ENCODE measurements at places on chromosomes 4 and X.

GRCh38 chrX:9670136-9670814, 95.4 kb downstream of the GPR143 start:
- peak; percentile 82 for DNase-seq

DNA sequence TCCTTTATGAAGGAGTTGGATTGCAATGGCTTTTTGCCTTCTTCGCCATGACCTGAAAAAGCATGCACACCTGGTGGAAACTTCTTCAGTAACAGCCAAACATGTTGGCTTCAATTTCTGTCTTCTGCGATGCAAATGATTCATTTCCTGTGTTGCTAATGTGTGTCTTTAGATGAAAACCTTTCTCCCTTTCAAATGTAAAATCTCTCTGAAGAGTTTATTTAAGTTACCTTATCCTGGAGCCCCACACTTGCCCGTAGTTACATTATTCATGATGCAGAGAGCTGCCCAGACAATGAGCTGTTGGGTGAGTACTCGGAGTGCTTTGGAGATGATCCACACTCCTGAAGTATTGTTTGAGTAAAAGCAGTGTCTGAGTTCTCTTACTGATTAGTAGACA, 1100.9 kb downstream of the RPA4 start:
- DNase-seq, result no peak

DNA sequence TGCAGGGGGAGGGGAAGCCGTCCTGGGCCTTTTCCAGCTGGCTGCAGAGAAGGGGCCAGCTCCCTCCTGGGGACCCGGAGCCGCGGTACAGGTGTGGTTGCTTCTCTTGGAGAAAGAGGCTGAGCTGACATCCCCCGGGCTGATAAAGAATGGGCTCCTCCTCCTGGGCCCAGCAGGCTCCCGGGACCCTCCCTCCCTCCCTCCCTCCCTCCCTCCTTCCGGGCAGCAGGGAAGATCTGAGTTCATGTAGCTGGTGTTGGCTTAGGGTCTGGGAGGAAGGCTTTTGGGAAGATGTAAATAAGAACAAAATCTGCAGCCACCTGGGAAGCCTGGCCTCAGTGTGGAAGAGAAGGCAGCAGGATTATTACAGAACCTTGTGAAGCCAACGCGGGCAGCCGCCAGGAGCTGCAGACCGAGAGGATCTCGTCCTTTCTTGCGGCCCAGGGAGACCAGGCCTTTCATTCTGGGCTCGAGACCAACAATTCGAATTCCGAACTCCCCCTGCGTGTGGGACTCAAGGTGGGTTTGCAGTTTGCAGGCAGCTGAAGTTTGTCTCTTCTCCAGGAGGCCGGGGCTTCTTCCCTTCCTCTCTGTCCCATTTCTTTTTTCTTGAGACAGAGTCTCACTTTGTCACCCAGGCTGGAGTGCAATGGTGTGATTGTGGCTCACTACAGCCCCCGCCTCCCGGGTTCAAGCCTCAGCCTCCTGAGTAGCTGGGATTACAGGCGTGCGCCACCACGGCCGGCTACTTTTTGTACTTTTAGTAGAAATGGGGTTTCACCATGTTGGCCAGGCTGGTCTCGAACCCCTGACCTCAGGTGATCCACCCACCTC, at the start of gene PLCXD1:
Gene PLCXD1 (plus strand): TSS at position 216 of the 834 bp plus-strand sequence. CDS start 2,807 bp downstream, outside the sequence.
- DNase-seq, result peak; percentile 39

GRCh38 chrX:47595716-47596251, 13.5 kb downstream of the TIMP1 start:
- no peak for DNase-seq

DNA sequence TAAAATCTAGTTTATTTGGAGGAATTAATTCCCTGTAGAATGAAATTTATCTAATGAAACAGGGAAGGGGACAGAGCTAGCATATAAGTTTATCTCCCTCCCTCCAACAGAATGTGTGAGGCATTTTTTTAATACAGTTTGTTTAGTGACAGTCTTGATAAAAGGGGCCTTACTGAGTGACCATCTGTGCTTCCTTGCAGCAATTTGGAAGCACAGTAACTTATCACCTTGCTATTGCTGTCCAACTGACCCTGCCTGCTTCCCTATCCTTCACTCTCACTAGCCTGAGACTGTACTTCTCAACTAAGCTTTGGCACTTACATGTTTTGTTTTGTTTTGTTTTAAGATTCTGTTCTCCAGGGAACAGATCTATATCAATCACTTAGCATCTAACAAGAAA, 31.1 kb upstream of the KCTD8 start:
- no peak for DNase-seq

- no peak for DNase-seq
Observed at GRCh38 chr4:169015186-169015623, 5.2 kb upstream of the CBR4 start.

DNA sequence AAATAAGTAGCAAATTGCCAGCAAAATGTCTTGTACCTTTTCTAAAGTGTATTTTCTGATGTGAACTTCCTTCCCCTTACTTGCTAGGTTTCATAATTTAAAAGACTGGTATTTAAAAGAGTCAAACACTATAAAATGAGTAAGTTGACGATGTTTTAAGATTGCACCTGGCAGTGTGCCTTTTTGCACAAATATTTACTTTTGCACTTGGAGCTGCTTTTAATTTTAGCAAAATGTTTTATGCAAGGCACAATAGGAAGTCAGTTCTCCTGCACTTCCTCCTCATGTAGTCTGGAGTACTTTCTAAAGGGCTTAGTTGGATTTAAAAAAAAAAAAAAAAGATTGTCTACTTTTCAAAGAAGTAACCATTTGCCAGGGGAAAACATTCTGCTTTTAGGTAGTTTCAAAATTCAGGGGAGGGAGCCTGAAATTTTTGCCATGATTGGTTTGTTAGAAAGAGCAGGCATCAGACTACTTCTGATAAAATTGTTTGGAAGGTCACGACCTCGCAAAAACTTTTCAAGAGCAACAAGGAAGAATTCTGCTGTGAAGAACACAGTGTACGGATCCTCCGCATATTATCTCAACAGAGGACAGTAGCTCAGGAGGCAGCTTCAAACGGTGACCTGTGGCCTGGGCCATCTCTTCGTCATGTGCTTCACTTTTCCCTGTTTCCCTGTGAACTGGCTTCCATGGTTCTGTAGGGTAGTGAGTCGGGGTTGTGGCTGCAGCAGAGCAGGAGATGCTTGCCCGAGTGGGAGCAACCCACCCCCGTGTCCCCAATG, 66.1 kb downstream of the CDS1 start:
- no peak for DNase-seq

DNA sequence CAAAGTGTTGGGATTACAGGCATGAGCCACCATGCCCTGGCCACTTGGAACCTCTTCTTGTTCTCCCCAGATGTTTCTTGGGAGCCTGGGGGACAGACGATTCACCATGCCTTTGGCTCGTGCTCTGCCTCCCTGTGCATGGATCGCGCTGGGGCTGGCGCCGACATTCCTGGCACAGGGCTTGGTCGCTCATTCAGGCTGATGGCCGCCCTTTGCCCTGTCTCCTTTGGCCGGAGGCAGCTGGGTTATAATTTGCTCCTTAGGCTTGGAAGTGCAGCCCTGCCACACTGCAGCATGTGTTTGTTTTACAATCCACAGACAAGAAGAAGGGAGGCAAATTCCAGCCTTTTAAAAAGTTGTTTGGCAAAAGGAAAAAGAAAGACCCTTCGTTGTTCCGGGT, 115.3 kb downstream of the AASDH start:
- no peak for DNase-seq

DNA sequence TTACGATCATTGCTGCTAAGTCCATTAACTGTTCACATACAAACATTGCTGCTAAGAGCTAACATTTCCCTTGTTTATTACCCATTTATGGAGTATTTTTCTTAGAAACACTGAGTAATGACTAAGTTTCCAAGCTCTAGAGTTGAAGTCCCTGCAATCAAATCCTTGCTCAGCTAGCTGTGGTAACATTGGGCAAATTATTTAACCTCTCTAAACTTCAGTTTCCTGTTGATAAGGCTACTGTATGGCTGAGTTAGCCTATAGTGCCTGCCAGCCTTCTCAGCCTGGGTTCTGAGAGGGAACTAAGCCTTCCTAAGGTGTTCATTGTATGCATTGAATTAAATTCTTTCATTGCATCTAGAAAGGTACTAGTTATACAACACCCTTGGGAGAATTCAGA, 15.2 kb upstream of the SCOC start:
- DNase-seq, result no peak

DNA sequence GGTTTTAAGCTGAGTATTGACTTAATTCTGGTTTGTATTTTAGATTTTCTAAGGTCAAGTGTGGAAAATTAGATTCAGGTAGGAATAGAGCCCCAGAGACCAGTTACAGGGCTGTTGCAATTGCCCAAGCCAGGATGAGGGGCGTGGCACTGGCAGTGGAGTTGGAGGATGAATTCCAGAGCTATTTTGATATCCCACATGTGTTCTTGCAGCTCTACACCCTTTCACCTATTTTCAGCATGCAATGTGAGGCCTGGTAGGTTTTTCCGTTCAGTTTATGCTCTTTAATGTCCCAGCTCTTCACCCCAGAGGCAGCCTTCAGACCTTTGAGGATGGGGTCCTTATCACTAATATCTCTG, 17.9 kb upstream of the OGT start:
- no peak for DNase-seq

GRCh38 chr4:20711335-20711734, 11.1 kb downstream of the PACRGL start:
- no peak for DNase-seq

DNA sequence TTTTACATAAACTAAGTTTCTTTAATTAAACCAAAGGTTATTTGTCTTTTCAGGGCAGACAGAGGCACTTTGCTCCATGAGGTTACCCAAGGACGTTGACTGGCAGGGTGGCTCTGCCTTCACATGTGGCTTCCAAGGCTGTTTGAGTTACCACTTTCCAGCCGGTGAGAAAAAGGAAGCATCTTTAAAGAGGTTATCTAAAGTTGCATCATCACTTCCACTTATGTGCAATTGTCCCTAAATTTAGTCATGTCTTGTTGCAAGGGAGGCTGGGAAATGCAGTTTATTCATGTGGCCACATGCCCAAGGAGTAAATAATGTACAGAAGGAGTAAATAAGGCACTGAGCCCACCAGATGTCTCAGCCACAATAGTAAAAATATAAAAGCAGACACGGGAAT, 29.0 kb upstream of the RAP1GDS1 start:
- DNase-seq, result no peak

DNA sequence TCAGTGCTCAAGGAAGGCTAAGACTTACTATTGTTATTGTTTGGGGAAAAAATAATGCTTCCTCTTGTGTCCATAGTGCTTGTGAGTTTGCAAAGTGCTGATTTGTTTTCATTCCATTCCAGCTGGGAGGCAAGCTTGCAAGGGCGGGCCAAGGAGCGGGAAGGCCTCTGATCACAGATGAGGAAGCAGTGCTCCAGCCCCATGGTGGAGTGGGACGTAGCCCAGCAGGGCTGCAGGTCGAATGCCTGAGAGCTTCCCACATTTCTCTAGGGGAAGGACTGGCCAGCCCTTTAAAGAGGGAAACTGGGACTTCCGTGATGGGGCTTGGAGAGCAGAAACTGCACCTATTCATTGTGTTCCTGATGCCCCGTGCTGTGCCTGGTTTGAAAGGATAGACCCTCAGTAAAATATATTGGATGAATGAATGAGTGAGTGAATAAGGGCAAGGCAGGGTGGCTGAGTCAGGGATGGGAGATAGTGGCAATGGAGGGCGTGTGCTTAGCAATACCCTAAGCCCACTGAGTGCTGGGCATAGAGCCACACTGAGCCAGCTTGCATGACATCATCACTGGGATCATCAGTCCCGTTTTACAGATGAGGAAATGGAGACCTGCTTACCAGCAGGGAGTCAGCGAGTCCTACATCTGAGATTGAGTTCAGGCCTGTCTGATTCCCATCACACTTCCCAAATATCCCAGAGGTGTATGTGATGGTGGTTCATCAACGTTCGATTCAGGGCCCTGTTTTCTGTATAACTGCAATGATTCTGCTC, 17.9 kb upstream of the NSG1 start:
- no peak for DNase-seq

DNA sequence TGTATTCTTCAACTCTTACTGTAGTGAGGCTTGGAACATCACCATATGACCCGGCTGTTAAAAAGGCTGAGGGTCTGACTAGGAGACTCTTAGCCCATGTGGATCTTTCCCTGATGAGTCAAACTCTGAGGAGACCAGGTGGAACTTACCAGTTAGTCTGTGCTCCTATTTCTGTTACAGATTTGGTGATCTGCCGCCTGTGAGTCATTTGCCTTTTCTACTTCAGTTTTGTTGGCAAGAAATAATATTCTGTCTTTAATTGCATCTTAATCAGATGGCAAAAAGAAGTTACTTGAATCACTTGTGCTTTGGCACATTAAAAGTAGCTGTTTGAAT, 48.4 kb downstream of the MTM1 start:
- no peak for DNase-seq

DNA sequence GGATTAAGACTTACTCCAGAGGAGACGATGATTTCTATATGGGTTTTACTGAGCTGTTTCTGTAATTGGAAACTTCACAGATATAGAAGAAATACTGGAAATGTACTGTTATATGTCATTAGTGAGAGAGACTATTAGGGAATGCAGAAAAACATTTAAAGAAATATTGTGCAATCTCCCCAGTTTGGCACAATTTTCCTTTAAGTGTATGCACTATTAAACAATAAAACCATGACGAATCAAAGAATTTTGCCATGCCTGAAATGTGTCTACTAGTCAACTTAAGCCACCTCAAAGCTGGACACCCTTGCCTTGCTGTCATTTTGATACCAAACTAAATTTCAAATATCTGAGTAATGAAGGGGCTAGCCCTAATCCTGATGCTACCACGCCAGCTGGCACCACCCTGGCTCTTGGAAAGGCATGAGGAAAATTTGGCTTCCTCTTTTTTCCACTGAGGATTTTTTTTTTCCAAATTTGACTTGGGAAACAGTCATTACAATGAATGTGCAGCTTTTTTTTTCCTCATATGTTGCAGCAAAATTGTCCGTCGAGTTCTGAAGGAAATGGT, 36.1 kb downstream of the MTTP start:
- no peak for DNase-seq

GRCh38 chr4:47531241-47531953, 46.3 kb downstream of the ATP10D start:
- no peak for DNase-seq

DNA sequence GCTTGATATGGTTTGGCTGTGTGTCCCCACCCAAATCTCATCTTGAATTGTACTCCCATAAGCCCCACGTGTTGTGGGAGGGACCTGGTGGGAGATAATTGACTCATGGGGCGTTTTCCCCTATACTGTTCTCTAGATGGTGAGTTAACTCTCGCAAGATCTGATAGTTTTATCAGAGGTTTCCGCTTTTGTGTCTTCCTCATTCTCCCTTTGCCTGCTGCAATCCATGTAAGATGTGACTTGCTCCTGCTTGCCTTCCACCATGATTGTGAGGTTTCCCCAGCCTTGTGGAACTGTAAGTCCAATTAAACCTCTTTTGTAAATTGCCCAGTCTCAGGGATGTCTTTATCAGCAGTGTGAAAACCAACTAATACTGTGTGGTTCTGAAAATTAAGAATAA, 11.5 kb downstream of the SLAIN2 start:
- DNase-seq, result no peak

DNA sequence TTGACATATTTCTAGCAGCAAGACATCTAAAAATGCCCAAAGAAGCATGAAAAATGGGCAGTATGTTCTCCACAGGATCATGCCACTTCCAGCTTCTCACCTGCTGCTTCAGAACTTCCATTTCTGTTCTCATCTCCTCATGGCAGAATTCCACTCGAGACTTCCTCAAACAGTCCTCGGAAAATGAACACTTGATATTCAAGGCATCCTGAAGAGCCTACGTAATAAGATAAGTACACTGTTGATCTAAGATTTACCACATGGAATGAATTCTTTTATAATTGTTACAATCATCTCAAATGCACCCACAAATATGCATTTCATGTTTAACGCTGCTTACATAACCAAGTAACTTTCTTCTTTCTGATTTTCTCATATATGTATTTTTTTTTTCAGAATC, 14.1 kb downstream of the TNIP3 start:
- DNase-seq, result no peak
